ENCODE measurements at places on chromosomes 13 and 19.

DNA sequence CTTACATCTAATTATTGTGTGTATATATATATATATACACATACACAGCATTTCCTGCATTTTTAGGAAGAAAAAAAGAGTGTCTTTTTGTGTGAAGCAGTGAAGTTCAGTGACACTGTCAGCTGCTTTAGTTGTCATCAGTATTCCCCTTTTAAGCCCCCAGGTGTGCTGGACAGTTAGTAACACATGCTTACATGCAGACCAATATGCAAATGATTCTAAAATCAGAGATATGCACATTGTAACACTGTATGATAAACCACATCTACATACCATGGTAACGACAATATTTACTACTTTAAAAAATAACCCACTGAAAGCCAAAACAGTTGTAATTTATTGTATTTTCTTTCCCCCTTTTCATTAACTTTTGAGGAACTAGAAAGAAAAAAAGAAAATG, 16.8 kb downstream of the LHFPL6 start:
- no peak for DNase-seq

DNA sequence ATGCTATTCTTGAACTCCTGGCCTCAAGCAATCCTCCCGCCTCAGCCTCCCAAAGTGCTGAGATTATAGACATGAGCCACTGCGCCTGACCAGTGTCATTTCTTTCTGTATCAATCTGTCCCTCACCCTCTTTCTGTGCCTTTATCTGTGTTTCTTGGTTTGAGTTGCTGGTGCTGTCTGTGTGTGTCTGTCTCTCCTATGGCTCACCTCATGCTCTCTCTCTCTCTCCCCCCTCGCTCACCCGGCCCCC, 9.9 kb downstream of the IRF2BP1 start:
- no peak for DNase-seq

- DNase-seq = peak; percentile 11
Observed at GRCh38 chr13:105445796-105446195, 1089.7 kb downstream of the EFNB2 start.

DNA sequence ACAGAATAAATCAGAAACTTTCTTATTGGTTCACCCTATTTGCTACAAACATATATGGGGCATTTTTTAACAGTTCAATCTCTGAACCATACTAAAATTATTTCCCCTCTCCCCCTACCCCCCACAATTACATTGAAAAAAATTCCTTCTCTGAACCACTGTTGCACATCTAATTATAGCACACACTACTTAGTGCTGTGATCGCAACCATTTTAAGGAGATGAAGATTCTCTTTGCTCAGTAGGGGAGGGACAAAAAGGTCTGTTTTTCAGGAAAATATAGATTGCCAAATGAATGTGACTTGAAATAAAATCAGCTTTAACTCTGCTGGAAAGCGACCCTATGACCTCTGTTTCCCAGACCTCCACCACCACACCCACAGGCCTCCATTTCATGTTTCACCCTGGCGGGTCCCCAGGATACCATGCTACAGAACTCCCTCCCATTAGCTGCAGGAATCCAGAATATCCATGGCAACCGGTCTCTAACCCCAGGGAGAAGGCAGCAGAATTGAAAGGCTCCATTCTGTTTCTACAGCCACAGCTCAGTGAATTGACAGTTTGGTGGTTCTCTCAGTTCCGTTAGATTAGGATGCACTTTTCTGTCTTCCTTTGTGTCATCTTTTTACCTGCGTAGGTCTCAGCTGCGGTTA, 286.3 kb downstream of the TBC1D4 start:
- peak; percentile 62 for DNase-seq

DNA sequence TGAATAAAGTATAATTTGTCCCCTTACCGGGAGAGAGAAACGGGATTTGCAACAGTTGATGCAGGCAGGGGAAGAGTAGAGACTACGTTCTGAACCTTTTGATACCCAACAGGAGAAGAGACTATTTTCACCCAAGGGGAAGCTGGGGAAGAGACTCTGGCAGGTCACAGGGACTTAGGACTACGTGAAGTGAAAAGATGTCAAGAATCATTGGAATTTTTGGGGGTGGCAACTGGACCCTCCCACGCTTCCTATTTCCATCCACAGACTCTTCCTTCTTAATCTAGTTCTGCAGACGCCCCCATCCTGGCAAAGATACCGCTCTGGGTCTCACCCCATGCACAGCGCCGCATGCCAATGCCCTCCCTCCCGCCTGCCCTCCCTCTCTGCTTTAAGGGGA, 13.8 kb downstream of the CABP5 start:
- no peak for DNase-seq

DNA sequence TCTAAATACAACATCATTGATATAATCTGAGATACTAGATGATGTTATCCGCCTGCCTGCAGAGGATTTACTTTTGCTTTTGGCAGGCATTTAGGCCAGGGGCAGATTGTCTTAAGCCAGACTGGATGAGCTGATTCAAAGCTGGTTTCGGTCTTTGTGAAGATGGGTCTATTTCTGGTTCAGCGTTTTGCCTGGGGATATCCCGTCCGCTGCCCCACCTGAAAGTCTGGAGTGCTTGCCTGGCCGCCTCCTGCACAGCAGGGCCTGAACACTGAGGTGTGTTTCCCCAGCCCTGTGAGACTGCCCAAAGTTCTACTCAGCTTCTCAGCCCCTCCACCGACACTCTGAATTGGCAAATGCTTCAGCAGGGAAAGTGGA, 149.7 kb downstream of the KATNAL1 start:
- DNase-seq = no peak

DNA sequence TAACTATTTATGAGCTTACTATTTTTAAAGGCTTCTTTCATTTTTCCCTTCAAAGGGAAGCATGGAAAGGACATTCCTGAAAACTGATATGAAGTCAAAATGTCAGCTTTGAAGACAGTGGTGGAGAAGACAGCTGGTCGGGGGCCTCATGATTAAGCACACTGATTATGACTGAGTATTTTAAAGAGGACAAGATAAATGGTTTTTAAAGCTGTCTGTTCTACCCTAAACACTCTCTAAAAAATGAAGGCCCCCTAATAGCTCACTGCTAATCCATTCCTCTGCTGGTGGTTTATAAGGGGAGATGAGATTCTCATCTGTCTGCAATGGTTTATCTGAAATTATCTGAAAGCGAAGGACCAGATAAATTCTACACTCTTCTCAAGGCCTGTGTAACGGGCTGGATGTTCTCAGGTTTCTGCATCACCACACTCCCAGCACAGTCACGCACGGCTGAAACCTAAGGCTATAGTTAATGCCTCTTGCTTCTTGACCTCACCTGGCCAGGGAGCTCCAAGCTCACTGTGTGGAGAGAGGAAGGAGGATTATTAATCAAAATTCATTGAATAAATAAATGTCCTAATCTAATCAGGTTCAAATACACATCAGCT, 86.9 kb upstream of the DOCK9 start:
- DNase-seq = no peak

GRCh38 chr13:109427148-109427547, 359.2 kb downstream of the IRS2 start:
- peak; percentile 39 for DNase-seq

- no peak for DNase-seq
Observed at GRCh38 chr19:19653597-19654147, 9.8 kb downstream of the ATP13A1 start.

- DNase-seq = peak; percentile 57
Observed at GRCh38 chr13:47932950-47933923, 67.8 kb downstream of the SUCLA2 start.

- no peak for DNase-seq
Observed at GRCh38 chr13:106415442-106415841, 120.0 kb downstream of the EFNB2 start.

All from astrocyte of the spinal cord (primary cell).